RPMI7951 (cell line): ENCODE measurements at places on chromosomes 16 and 17.
A peak's percentile ranks its signal among the peaks of the same experiment; 100 is the strongest.

DNA sequence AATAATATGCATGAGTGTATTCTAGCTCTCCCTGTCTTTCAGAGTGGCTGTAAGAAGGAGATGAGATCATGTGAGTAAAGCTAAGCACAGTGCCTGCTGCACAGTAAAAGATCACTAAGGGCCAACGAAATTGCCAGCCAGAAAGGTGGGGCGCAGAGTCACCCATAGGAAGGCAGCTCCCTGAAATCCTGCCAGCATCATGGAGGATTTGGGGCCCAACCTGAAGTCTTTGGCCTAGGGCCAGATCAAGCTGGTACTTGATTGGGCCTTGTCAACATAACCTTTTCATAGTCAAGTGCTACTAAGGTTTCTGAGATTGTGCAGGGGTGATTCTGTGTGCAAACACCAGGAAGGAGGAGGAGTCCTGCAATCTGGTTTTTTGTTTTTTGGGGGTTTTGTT, 16.5 kb downstream of the SCNN1B start:
- DNase-seq: no peak

DNA sequence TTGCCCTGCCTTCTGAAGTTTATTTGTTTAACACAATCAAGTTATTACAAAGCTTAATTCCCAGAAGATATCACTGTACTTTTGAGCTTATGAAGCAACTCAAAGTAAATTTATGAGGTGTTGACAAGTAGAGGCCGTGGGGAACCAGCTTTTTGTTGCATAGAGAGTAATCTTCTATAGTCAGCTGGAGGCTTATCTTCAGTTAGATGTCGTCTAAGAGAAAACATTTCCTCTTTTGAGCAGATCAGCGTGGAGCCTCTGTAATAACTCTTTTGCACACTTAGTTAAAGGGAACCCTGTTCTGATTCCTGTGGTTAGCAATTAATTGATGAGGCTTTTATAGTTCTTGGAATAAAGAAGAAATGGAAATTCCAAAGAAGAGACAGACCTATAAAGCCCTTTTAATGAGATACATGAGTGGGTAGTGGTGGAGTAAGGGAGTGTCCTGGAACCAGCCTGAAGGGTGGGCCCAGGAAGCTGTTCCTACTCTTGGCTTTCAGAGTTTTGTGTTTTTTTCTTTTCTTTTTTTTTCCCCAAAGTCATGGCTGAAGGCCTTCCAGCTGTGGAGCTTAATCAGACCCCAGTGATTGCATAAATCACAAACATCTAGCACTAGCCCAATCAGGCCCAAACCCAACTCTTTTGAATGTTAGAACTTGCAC, 28.9 kb upstream of the MAP3K14 start:
- peak; percentile 5 for DNase-seq

GRCh38 chr16:81419806-81420205, 24.8 kb upstream of the CMIP start:
- no peak for DNase-seq

DNA sequence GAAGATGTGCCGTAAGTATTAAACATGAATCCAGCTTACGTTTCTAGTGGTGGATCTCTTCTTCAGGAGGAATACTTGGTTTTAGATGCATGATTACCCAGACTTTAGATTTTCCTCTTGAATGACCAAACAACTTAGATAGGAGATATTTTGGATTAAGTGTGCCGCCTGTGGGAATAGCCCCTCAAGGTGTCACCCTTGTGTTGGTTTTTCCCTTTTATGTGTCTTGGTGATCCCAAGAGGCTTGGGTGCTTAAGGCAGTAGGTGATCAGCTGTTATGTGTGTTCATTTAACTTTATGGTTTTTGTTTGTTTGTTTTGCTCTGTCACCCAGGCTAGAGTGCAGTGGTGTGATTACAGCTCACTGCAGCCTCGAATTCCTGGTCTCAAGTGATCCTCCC, 115.1 kb downstream of the PPM1E start:
- no peak for DNase-seq

GRCh38 chr16:81967358-81967757, 43.9 kb downstream of the SDR42E1 start:
- DNase-seq: no peak

DNA sequence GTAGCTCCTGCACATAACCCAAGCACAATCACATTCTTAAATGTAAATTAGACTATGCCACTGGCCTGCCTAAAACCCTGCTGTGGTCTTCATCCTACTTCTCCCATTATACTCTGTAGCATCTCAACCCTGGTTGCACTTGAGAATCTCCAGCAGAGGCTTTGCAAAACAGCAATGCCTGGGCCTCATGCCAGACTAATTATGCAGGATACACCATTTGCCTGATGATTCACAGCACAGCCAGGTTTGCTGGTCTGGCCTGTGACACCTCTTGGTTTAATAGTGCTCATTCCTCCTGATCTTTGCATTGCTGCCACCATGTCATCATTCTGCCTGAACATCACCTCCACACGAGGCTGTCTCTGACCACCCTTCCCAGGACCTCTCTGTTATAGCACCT, 491.9 kb upstream of the TOM1L1 start:
- DNase-seq: no peak
